ENCODE measurements at places on chromosomes 5 and 9.

GRCh38 chr5:112772124-112772523 is 34.4 kb downstream of the APC start:
- DNase-seq: no peak

DNA sequence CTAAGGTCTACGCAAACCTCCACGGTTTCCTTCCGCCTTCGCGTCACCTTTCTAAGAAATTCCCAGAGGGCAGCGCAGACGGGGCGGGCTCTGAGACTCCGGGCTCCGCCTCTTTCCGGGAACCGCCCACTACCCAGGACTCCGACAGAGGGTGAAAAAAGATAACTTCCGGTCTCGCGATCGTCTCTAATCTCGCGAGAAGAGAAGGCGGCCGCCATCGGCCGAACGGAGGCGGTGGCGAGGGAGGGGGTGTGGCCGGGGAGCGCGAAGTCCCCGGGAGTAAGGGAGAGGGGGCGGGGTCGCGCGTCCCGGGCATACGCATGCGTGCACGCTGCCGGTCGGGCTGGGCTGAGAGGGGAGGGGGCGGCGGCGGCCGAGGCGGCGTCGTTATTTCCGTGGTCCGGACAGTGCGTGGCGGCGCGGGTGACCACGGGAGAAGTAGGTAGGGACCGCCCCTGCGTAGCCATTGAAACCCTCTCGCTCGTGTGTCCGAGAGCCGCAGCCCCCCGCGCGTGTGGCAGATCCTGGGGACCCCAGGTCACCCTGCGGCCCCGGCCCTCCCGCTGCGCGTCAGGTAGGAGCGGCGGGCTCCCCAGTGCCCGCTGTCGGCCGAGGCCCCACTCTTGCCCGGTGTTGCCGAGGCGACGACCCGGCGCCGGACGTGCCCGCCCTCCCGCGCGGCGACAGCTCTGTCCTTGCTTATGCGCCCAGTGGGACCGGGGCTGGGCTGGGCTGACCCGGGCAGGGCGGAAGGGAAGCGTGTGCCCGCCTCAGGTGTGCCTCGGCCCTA is at the start of gene NAA35:
NAA35 (plus strand) TSS at position 315 of the 790 bp plus-strand sequence. CDS start 1,014 bp downstream, outside the sequence.
- peak; percentile 97 for DNase-seq

DNA sequence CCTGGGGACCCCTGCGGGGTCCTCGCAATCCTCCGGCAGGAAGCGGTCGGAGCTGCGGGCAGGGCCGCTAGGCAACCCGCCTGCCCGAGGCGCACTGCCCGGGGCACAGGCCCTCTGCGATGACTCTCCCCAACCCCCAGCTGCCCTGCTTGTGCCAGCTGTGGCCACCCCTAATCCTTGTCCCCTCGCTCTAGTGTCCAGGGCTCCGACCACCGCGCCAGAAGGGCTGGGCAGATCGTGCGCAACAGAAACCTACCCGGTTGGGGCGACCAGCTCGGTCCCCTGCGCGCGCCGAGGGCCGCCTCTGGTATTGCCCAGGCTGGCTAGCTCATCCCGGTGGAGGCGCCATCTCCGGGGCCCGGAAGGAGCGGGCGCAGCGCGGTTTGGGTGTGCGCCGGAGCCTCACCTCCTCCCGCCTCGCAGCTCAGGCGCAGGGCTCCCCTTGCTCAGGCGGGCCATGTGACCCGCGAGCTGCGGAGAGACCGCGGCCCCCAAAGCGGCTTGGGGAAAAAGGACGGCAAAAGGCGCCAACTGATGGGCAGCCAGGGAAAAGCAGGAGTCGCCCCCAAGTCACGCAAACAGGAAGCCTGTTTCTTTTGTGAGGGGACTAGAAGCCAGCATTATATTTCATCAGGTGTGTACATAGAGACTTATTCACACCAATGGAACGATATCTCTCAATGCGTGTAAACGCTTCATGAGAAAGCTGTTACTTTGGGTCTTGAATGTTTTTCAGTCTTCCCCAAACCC is 46.8 kb upstream of the RNF20 start:
- peak; percentile 71 for DNase-seq

GRCh38 chr5:154575546-154576428 is 97.8 kb upstream of the HAND1 start:
- DNase-seq: no peak

GRCh38 chr9:17669206-17669605 is 90.3 kb downstream of the SH3GL2 start:
- no peak for DNase-seq

DNA sequence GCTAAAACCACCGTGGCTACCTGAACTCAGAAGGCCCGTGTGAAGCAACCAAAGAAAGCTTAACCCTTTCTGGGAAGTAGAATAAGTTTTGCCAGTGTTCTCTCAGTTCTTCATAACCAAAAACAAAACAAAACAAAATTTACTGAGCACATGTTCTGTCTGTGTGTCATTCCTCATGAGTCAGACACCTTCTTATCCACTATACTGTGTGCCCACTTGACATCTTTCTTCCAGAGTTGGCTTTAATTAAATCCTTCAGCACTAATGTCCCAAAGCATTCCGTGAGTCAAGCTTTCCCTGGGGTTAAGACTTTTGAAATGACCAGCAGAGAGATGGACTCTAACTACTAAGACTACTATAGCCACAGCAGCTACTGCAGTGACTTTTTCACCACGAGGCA is 61.3 kb downstream of the GLIS3 start:
- DNase-seq: no peak

GRCh38 chr9:94922691-94923107 is 196.2 kb downstream of the AOPEP start:
- DNase-seq: no peak

DNA sequence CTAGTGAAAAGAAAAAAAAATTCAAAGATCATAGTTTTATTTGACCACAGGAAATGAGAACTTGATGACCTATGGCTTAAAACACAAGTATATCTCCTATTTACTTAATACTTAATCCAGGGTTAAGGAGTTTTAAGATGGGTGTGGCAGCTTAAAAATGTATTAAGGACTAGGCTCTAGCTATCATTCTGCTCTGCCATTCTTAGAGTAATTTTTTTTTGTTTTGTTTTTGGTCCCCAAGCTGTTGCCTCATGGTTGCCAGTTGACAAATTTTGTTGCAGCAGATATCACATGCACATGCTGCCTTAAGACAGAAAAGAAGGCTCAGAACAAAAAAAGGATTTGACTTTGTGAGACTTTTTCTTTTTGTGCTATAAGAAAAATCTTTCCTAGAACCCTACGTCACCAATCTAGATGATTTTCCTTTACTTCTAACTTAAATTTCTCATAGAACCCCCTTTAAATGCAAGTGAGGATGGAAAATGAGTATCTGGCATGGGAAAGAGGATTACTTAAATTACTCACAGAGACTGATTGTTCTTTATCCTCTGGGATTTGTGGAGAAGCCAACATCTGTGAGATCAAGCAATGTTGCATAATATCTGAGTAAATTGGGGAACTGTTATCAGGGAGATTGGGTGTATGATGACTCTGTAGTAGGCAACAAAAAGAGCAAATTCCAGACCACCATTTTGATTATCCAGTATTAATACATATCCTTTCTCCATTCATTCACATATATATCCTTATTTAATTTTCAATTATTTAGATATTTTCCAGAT is 364.7 kb upstream of the CD180 start:
- DNase-seq: no peak

GRCh38 chr5:102545175-102545574 is 46.4 kb upstream of the SLCO6A1 start:
- no peak for DNase-seq

DNA sequence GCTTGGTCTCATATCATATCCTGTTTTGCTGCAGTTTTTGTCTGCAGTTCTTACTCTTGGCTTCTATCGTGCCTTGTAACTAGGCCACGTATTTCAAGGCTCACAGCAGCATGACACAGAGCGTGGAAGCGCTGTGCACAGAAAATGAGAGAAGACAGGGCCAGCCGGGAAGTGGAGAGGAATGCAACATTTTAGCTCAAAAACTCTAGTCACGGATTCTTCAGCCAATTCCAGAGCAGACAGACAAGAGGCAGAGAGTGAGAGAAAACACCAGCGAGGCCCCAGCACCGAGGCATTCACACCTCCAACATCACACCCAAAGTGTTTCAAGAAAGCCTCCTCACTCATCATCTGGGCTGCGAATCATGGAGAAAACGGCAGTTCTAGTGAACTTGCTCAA is 160.8 kb downstream of the DNAH5 start:
- no peak for DNase-seq

- no peak for DNase-seq
Measured at GRCh38 chr5:2160811-2161210, 278.1 kb upstream of the IRX4 start.

DNA sequence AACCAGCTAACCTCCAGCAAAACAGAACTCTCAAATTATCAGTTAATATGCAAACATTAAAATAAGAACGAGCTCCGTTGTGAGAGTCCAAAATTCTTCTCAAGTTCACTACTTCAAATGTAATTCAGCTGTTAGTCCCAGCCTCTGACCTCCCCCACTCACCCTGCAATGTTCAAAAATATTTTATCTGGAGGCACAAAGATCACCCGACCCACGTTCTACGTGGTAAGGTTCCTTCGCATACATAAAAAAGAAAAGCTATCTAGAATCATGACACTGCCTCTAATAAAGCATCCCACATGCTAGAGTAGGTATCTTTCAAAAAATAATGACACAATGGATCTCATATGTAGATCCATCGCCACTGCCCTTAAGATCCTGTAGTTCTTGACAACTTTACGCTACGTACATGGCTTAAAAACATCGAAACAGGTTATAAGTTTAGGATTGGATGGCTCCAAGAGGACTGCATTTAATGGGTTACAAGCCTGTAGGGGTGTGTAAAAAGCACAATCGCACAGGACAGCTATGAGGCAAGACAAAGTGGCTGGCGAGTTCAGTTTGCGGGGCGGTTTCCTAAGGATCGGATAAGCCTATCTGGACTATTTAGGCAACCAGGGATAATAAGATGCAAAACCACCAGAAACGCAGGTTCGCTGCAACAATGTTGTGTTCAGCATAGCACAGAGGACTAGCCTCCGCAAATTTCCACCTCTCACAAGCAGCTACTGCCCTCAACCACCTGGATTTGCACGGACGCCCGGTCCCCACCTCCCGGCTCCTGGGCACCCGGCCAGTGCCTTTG is 969 bp downstream of the CLK4 start:
- no peak for DNase-seq

GRCh38 chr9:70444904-70445303 is 30.4 kb upstream of the KLF9 start:
- DNase-seq: no peak

DNA sequence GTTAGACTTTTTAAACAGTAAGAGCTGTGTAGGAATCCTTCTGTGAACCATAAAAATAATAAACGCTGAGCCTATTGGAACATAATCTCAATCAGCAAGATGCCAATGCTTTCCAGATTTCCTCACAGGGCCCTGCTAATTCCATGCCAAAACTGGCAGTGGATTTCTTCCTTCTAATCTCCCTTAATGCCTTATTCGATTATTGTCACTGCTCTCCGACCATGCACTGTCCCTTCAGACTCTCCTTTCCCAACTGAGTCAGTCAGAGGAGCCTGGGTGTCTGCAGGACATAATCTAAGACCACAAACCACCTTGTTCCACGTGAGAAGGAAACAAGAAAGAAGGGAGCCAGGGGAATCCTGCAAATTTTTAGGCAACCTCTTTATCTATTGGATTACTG is at the start of gene GABRA6:
GABRA6 (plus strand) TSS at position 261 of the 400 bp plus-strand sequence. CDS start 269 bp downstream, outside the sequence.
- no peak for DNase-seq

GRCh38 chr5:36772276-36773140 is 104.1 kb upstream of the NIPBL start:
- DNase-seq: no peak

DNA sequence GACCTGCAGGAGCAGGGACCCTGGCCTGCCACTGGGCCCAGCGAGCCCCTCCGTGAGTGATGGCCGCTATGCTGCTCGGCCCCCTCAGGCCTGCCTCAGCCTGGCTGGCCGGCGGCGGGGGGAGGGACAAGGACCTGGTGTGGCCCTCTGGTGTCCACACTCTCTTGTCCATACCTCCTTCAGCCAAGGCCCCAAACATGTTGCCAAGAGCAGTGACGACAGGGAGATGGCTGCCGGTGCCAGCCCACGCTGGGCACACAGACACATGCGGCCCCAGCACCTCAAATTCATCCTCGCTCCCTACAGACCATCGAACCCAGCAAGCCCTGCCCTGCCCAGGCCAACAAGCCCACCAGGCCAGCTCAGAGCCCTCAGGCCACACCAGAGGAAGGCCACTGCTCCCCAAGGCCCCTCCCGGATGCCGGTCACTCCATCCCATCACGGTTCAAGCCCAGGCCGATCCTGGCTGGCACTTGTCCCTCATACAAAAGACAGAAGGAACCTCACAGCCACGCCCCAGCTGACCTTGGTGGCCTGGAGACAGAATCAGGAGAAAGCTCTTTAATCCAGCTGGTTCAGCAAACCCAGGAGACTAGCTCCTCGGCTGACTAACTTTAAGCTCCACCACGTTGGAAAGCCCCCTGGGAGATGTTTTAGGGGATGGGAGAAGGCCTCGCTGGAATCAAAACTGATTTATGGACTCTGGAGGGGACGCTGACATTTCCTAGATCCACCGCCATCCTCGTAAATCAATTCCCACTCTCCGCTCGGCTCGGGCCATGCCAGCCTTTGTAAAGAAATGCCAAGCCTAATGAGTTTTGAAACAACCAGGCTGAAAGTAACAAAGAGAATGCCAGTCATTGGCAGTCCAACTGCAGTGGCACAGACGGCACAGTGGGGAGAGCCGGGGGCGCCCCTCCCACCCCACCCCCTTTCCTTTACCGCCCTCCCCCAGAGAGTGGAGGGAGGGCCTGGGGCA is 84.9 kb downstream of the VAV2 start:
- no peak for DNase-seq

- DNase-seq: no peak
Measured at GRCh38 chr9:70438341-70438928, 24.0 kb upstream of the KLF9 start.

- DNase-seq: peak; percentile 32
Measured at GRCh38 chr5:35436400-35437057, 181.1 kb upstream of the SPEF2 start.

DNA sequence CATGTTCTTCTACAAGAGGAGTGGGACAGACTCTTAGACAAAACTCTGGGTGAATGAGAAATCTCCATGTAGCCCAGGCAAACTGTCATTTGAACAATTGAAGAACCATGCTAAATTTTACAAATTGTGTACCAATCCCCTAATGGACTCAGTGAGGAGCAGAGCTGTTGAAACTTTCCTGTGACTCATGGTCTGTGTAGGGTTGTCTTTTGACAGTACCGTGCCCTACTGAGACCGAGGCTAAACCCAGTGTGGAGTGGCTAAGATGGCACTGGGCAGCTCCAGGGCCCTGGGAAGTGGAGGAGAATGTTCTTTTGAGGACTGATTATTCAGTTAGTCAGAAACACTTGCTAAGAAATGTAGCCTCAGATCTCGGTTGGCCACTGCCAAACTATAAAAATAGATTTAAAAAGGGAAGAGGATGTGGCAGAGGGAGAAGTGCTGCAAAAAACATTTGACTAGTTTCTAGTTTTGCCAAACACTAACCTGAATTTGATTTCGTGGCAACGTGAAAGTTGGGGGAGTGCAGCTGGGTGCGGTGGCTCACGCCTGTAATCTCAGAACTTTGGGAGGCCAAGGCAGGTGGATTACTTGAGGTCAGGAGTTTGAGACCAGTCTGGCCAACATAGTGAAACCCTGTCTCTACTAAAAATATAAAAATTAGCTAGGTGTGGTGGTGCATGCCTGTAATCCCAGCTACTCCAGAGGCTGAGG is 24.7 kb downstream of the POU4F3 start:
- no peak for DNase-seq

GRCh38 chr9:87010626-87011025 is 63.3 kb upstream of the GAS1 start:
- no peak for DNase-seq

Measured in NCI-H1930 (cell line).